Fibroblast of skin of right biceps (primary cell): ENCODE measurements at places on chromosomes 11 and 22.

- no peak for DNase-seq
These were observed 34.0 kb downstream of the UQCR10 start for GRCh38 chr22:29801153-29801552.

DNA sequence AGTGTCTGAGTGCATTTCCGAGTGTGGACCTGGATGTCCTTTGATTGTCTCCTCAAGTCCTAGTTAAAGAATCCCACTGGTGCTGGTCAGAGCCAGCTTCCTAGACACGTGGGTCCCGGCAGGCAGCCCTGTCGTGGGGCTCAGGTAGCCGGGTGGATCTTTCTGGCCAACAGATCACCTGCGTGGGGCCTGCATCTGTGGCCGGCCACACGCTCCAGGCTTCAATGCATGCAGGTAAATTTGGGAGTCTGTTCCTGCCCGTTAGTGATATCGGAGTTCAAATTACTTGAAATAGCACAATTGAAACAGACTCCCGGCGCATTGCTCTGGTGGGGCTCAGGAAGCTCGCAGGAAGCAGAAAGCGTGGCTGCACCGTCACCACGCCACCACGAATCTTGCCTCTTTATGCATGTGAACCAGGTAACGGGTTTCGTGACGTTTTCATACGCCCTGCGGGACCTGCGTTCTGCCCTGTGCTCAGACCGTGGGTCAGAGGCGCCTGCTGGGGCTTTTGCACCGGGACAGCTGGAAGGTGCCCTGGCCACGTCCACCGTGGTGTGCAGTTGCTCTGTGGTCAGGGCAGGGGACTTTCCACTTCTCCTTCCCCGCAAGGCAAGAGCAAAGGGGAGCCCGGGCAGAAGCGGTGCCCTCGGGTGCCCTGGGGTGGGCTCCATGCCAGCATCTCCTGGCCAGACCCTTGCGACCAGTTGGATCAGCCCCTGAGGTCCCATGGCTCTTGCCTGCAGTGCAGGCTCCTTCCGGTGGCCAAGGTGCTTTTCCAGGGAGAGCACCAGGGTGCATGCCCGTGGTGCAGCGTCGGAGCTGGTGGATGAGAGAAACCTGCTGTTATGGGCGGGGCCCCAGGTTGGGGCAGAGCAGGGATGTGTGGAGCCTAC, 803.5 kb downstream of the BRD1 start:
- DNase-seq, result no peak

DNA sequence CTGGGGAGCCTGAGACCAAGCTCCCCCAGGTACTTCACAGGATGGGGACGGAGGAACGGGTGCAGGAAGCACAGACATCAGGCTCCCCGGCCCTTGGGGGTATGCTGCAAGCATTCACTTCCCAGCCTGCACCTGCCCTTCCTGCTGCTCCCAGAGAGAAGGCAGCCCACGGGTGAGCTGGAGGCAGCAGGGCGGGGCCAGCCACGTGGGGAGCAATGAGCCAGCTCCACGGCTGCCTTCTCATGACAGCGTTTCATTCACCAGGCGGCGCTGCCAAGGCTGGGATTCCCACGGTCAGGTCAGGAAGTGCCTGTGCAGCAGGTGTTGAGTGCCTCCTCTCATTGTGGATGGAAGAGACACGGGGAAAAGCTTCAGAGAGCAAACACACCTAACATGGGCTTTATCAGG, 14.5 kb upstream of the PHLDA2 start:
- DNase-seq, result no peak

- no peak for DNase-seq
These were observed 6.0 kb downstream of the VSIG2 start for GRCh38 chr11:124745835-124746620.

DNA sequence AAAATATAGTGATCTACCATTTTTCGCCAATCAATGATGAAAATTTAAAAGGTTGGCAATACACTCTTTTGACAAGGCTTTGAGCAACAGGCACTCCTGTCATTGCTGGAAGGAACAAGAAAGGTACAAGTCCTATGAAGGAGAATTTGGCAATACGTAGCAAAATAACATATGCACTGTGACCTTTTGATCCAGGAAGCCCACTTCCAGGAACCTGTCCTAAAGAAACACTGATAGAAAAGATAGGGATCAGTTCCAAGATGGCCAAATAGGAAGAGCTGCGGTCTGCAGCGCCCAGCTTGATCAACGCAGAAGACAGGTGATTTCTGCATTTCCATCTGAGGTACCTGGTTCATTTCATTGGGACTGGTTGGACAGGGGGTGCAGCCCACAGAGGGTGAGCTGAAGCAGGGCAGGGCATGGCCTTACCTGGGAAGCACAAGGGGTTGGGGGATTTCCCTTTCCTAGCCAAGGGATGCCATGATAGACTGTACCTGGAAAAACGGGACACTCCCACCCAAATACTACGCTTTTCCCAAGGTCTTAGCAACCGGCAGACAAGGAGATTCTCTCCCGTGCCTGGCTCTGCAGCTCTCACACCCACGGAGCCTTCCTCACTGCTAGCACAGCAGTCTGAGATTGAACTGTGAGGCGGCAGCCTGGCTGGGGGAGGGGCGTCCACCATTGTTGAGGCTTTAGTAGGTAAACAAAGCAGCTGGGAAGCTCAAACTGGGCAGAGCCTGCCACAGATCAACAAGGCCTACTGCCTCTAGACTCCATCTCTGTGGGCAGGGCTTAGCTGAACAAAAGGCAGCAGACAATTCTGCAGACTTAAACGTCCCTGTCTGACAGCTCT, 69.7 kb upstream of the GALNT18 start:
- DNase-seq, result no peak

DNA sequence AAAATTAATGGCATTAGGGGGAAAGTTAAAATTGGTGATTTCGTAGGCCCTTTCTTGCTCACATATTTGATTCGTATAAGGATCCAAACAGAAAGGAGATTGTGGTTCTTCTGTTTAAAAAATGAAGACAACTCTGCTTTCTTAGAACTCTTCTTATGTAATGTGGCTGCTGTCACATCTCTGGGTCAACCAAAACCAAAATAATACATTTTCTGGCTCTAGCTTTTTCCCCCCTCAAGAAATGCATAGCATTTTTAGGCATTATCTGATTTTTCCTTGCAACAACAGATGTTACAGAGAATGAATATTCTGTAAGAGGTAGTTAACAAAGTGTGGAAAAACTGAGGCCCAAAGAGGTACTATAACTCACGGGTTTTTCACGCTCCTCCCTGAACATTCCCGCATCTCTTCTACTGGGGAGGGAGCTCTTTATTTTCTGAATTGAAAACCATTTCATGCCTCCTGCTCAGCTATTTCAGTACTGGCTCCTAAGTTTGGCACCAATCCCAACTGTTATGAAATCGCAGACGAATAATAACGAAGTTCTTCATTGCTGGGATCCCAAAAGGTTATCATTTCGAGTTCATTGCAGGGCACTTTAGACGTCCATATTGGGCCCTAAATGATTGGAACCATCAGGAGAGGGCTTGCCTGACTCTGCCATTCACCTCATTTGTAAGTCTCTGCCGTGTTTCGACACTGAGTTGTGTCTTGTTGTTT, 17.1 kb downstream of the GRAP2 start:
- DNase-seq, result peak; percentile 4

- DNase-seq, result peak; percentile 7
These were observed 23.0 kb upstream of the MAML2 start for GRCh38 chr11:96366024-96366423.

DNA sequence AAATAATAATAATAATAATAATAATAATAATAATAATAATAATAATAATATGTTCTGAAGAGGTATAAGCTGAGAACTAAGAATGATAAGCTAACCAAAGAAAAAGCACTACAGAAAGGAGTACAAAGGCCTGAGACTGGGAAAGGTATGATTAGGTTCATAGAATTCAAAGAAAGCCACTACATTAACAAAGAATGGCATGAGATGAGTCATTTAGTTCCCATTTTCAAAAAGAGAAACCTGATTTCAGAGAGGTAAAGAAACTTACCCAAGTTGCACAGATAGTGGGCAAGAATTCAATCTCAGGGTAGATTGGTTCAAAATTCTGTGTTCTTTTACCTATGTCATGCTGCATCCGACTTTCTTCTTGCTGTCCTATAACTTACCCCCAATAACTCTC, 350.9 kb downstream of the TTC28 start:
- no peak for DNase-seq

DNA sequence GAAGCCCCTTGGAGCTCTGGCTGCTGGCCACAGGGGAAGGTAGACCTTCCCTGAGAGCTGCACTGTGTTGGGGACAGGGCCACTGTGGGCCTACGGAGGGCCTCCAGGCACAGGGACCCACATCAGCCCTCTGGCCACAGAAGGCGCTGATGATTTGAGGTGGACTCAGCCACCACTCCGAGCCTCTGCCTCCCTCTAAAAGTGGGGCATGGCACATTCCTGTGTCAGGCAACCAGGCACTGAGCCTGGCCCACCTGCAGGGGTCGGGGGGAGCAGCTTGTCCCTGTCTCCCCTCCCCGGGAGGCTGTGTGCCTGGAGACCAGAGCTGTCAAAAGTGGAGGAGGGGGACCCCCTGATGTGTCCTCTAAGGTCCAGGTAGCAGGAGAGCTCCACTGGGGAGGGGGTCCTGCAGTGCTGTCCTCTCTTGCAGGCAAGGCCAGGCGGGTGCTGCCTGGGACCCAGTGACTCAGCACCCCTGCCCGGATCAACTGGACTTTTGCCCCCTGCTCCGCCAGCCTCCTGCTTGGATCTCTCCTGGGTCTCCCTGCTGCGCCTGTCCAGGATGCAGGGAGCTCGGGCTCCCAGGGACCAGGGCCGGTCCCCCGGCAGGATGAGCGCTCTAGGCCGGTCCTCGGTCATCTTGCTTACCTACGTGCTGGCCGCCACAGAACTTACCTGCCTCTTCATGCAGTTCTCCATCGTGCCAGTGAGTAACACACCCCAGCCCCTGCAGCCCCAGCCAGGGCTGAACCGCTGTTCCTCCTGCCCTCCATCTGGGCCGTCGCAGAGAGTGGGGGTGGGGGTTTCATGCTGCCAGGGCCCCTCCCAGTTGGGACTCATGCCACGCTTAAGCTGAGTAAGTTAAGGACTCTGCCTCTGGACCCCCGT, 17.5 kb upstream of the CDKN1C start:
- DNase-seq, result no peak

GRCh38 chr11:25535467-25536272, 796.3 kb upstream of the ANO3 start:
- peak; percentile 26 for DNase-seq

DNA sequence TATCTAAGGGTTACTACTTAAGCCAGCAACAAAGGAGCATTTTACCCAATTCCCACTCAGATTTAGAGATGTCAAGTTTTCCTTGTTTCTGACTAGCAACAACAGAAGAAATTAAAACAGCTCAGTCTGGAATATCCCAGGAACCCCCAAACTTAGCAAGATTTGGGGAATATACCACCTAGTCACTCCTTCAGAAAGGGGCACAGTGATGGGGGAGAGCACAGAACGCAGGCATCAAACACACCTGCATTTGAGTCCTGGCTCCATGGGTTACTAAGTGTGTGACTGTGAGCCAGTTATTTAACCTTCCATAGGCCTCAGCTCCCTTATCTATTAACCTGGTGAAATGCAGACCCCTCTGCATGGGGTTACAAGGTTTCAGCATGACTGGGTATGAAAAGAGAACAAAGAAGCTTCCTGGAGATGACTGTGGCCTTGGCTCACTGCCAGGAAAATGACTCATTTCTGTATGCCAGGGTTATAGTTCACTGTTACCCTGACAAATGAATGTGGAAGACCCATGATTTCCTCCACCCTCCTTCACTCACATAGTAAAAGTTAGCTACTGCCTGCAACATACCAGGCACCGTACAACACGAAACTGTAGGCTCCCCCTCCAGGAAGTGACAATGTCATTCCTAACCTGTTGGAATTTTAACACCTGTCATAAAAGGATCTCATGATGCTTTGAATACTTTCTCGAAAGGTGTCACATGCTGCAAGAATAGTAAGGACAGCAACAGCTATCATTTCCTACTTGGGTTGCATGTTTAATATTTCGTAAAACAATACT, 79.6 kb downstream of the ME3 start:
- peak; percentile 88 for DNase-seq

DNA sequence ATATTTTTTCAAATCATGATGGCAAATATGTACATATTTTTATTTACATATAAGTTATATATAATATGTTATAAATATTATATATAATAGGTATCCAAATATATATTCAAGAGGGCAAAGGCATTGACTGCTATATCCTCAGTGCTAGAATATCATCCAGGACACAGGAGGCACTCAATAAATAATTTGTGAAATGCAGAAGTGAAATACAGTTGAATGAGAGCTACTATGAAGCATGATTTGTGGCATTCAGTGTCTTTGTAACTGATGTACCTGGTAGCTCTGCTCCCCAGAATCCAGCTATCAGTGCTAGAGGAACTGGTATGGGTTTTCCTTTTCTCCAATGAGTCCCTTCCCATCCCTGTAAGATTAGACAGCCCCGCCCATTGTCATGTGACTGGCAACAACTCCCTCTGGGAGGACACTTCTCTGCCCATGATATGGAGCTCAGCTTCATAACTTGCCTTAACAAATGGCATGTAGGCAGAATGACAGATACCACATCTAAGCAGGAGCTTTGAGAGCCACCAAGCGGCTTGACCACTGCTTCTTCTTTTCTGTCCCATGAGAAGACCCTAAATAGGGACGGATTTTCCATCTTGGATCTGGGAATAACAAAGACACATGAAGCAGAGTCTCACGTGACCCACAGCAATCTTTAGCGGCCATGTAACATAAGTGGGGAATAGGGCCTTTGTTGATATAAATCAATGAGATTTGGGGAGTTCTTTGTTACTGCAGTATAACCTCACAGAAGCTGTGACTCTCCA, 10.2 kb upstream of the CD82 start:
- DNase-seq, result no peak

DNA sequence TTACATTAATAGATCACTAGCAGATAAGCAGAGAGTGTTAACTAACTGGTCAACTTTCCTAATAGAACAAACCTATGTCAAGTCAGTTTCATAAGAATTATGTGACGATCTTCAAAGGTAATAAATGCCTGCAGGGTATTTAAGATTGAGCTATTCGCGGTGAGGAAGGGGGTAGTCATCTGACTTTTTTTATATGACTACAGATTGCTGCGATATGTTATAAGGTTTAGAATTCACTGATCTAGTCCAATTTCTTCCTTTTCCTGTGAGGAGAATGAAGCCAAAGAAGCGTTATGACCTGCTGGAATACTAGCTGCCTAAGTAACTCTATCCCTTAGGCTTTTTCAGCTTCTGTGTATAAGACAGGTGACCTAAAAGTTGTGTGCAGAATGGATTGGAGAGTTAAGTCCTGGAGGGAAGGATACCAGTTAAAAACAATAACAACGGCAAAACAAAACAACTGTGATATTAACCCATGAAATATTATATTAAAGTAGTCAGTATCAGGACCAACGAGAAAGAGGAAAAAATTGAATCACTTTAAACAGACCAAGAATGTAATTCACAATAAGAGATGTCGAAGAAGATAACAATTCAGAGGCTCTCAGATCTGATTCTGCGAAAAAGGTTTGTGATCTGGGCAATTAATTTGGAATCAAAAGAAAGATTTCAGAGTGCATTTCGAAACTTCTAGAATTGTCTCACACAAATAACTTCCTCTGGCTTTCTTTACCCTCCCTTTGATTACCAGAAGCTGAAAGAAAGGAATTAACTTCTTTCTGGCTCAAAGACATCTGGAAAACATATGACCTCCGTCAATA, 630 bp downstream of the CASP4 start:
- DNase-seq, result peak; percentile 19
